Osteocyte (in vitro differentiated cells): ENCODE measurements at places on chromosomes 7 and 10. TPM values are rescaled to one million over a fixed set of nuclear protein-coding genes. Genes with fewer than 3 reads are reported as not detected.

LDB3 gene
- 0.37 and 0.46 TPM in 2 replicates for total RNA-seq

GRCh38 chr10:78706726-78707540, 361.8 kb upstream of the ZMIZ1 start:
- no peaks in the 10 kb centered on the region for H3K36me3 ChIP-seq
- H3K27ac ChIP-seq, result no peak overlapping the region
- H3K4me1 ChIP-seq, result peaks cover 8% of the 10 kb centered on the region
- DNase-seq, result no peak
- no peak overlapping the region for H3K4me3 ChIP-seq
- peaks cover 44% of the 10 kb centered on the region for H3K27me3 ChIP-seq

DNA sequence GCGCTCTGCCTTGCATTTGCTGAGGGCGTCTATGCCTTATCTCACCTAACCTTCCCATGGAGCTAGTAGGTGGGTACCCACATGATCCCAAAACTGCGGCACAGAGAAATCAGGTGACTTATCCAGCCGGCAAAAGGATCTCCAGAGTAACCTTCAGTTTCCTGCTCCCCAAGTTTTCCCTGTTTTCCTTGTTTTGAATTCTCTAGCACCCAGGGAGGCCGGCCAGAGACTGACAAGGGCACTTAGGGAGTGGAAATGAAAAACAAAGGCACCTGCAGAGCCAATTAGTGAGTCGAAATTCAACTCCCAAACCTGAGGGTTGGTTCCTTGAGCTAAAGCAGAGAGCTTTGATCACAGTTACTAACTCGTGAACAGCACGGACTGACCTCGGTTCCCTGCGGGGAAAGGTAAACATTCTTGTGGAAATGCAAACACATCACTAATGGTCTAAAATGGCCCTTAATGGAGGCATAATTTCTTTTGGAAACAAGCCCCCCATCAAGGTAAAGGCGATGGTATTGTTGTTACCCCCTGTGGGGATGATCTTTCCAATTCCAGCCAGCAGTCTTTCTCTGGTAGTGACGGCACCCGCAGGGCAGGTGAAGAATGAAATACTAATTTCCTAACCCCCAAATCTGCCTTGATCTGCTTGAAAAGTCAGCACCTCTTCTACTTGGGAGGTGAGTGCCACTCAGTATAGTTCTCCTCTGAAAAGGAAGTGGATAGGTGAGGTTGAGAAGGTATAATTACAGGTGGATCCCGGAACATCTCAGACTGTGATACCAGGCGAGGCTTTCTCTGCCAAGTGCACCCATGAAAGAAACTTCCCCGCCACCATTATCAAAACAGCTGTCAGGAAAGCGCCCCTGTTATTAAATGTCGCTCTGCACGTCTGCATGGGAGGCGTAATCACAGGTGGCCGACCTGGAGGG, 365.6 kb upstream of the AUTS2 start:
- DNase-seq, result no peak
- H3K27ac ChIP-seq, result no peak overlapping the region
- peaks cover 45% of the 10 kb centered on the region for H3K27me3 ChIP-seq

LLCFC1 gene
- total RNA-seq, result not detected in 2 replicates

GRCh38 chr10:59072038-59072437, 104.4 kb upstream of the PHYHIPL start:
- no peak for DNase-seq
- no peak overlapping the region for H3K27ac ChIP-seq
- H3K36me3 ChIP-seq, result no peaks in the 10 kb centered on the region
- H3K4me3 ChIP-seq, result no peak overlapping the region
- peaks cover 47% of the 10 kb centered on the region for H3K27me3 ChIP-seq
- H3K4me1 ChIP-seq, result no peaks in the 10 kb centered on the region

DNA2 gene
- total RNA-seq, result 6.0 and 8.2 TPM in 2 replicates

DNA sequence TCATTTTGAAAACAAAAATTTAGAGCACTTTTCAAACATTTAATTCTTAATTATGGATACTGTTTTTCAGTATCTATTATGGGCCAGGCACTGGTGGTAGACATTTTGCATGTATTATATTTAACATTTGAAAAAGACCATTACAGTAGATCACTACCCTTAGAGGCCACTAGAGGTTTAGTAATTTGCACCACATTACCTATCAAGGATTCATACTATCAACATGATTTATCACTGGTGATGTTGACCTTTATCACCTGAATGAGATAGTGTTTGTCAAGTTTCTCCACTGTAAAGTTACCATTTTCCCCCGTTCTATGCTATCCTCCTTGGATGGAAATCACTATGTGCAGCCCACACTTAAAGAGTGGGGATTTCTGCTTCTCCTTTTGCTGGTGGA, 4.4 kb upstream of the SNX13 start:
- no peaks in the 10 kb centered on the region for H3K27me3 ChIP-seq
- no peak overlapping the region for H3K4me3 ChIP-seq
- peaks cover 10% of the 10 kb centered on the region for H3K4me1 ChIP-seq

GRCh38 chr7:101952355-101953247, 135.2 kb downstream of the CUX1 start:
- H3K4me1 ChIP-seq, result peaks cover 24% of the 10 kb centered on the region
- H3K4me3 ChIP-seq, result no peak overlapping the region
- peak overlapping the region; percentile 65 for H3K27ac ChIP-seq
- no peak for DNase-seq

- peaks cover 35% of the 10 kb centered on the region for H3K4me1 ChIP-seq
- no peak overlapping the region for H3K27ac ChIP-seq
- H3K36me3 ChIP-seq, result no peaks in the 10 kb centered on the region
- no peak for DNase-seq
Observed at GRCh38 chr10:60978287-60979115, 34.5 kb upstream of the RHOBTB1 start.

DNA sequence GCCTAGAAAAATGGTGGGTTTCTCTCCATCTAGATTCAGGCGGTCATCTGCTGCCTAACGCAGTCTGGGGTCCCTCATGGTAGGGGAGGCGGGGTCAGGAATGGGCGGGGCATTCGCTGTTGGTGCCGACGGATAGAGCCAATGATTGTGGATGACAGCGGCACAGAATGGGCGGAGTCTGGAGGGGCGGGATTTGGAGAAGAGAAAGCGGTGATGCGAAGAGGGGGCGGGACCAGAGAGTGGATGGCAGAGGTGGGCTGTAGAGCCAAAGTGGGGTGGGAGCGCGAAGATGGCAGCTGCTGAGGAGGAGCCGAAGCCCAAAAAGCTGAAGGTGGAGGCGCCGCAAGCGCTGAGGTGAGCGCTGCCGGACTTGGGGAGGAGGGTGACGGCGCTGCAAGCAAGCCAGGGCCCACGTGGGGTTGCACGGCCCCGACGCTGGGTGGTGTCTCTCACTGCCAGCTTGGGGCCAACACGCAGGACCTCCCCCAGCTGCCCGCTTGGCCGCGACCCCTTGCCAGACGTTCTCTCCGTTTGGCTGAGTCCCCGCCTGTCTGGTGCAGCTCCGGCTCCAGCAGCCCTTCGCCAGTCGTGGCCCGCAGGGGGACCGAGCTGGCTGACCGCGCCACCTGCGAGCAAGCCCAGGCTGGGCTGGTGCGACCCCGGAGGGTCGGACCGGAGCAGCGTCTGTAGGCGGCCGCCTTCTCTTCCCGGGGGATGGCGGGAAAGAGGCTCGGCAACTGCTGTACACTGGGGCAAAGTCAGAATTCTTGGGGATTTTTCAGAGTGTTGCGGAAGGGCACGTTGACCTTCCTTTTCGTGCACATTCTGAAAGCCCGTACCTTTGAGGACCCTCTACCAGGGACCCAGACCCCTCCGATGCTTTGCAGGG, at the start of gene ADK:
TSS of gene ADK (plus strand) at position 232 of the 889 bp plus-strand sequence. CDS start at position 290, 58 bp downstream.
- peaks cover 6% of the 10 kb centered on the region for H3K36me3 ChIP-seq
- no peaks in the 10 kb centered on the region for H3K27me3 ChIP-seq
- H3K4me1 ChIP-seq, result peaks cover 24% of the 10 kb centered on the region

TYW1B gene
- total RNA-seq, result 1.6 and 2.3 TPM in 2 replicates

- H3K4me1 ChIP-seq, result no peaks in the 10 kb centered on the region
- H3K27ac ChIP-seq, result no peak overlapping the region
- no peak overlapping the region for H3K4me3 ChIP-seq
- no peaks in the 10 kb centered on the region for H3K27me3 ChIP-seq
- no peak for DNase-seq
Observed at GRCh38 chr10:129755621-129756020, 208.5 kb downstream of the EBF3 start.

GRCh38 chr10:101559596-101560297, 28.3 kb downstream of the POLL start:
- DNase-seq, result peak; percentile 66
- H3K4me1 ChIP-seq, result peaks cover 7% of the 10 kb centered on the region
- peaks cover 8% of the 10 kb centered on the region for H3K36me3 ChIP-seq

MET gene
- 55.4 and 59.4 TPM in 2 replicates for total RNA-seq

- peaks cover 6% of the 10 kb centered on the region for H3K36me3 ChIP-seq
- H3K4me1 ChIP-seq, result no peaks in the 10 kb centered on the region
- H3K27me3 ChIP-seq, result no peaks in the 10 kb centered on the region
- no peak overlapping the region for H3K27ac ChIP-seq
- H3K4me3 ChIP-seq, result no peak overlapping the region
Observed at GRCh38 chr7:66902844-66903180, 18.2 kb upstream of the TMEM248 start.

DNA sequence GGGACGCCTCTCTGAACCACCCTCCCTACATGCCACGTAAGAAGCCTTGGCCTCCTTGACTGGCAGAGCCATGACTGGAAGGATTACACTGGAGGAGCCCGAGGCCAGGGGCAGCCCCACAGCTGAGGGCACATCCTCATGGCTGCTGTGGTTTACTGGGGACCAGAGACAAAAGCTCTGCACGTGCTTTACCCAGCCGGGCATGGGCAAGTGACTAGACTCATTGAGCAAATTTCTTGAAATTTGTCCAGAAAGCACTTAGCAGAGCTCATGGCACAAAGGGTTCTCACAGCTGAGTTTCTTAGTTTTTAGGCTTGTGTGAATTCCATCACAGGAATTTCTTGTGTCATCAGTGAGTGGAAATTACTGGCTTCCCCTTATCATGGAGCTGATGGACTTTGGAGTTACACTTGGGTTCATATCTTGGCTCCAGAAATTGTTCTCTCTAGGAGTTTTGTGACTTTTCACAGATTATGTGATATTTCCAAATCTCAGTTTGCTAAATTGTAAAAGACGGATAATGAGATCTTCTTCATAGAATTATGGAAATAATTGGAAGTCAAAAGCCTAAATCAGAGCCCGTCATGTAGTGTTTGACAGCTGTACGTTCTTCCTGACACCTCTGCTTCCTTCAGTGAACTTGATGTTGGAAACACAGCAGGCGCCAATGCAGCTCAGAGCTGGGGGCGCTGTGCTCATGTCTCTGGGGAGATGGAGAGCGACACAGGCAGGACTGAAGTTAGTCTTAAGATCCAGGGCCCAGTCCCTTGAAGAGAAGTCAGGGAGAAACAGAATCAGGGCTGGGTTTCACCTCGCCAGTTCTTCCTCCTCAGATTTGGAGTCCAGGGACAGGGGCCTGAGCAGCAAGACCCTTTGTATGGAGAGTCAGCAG, 47.7 kb upstream of the MGAM2 start:
- DNase-seq, result no peak
- no peak overlapping the region for H3K27ac ChIP-seq
- H3K36me3 ChIP-seq, result no peaks in the 10 kb centered on the region

ELAPOR2 gene
- 23.6 and 25.7 TPM in 2 replicates for total RNA-seq

CTAGE15 gene
- not detected in 2 replicates for total RNA-seq

NUTM2E gene
- 0.76 and 0.89 TPM in 2 replicates for total RNA-seq

ANKRD2 gene
- not detected in 2 replicates for total RNA-seq

GRCh38 chr7:99839287-99840021, 11.6 kb downstream of the CYP3A43 start:
- H3K4me1 ChIP-seq, result no peaks in the 10 kb centered on the region
- no peaks in the 10 kb centered on the region for H3K36me3 ChIP-seq
- no peak overlapping the region for H3K27ac ChIP-seq
- no peak for DNase-seq
- peaks cover 44% of the 10 kb centered on the region for H3K27me3 ChIP-seq

- DNase-seq, result no peak
- H3K4me3 ChIP-seq, result no peak overlapping the region
- peaks cover 16% of the 10 kb centered on the region for H3K36me3 ChIP-seq
- no peak overlapping the region for H3K27ac ChIP-seq
- peaks cover 11% of the 10 kb centered on the region for H3K4me1 ChIP-seq
Observed at GRCh38 chr7:107232568-107233090, 63.8 kb downstream of the HBP1 start.

GRCh38 chr7:112821345-112821744, 31.2 kb upstream of the TMEM168 start:
- no peak for DNase-seq
- no peak overlapping the region for H3K4me3 ChIP-seq
- no peaks in the 10 kb centered on the region for H3K27me3 ChIP-seq
- no peak overlapping the region for H3K27ac ChIP-seq

- no peaks in the 10 kb centered on the region for H3K27me3 ChIP-seq
- H3K4me3 ChIP-seq, result peak overlapping the region; percentile 7
- peaks cover 5% of the 10 kb centered on the region for H3K36me3 ChIP-seq
- DNase-seq, result no peak
Observed at GRCh38 chr7:35792873-35793489, 7.9 kb upstream of the SEPTIN7 start.

STRA8 gene
- not detected in 2 replicates for total RNA-seq

GRCh38 chr10:95693071-95693667, 558 bp downstream of the TCTN3 start:
- H3K27me3 ChIP-seq, result peaks cover 4% of the 10 kb centered on the region
- H3K4me1 ChIP-seq, result peaks cover 19% of the 10 kb centered on the region
- peak overlapping the region; percentile 92 for H3K27ac ChIP-seq
- peak overlapping the region; percentile 97 for H3K4me3 ChIP-seq
- no peak for DNase-seq

- no peaks in the 10 kb centered on the region for H3K27me3 ChIP-seq
- no peak overlapping the region for H3K27ac ChIP-seq
- DNase-seq, result no peak
- H3K4me1 ChIP-seq, result no peaks in the 10 kb centered on the region
- no peaks in the 10 kb centered on the region for H3K36me3 ChIP-seq
Observed at GRCh38 chr10:12726971-12727831, 274.3 kb downstream of the CCDC3 start.

- H3K27ac ChIP-seq, result peak overlapping the region; percentile 0
- DNase-seq, result no peak
- peaks cover 19% of the 10 kb centered on the region for H3K4me1 ChIP-seq
- no peak overlapping the region for H3K4me3 ChIP-seq
Observed at GRCh38 chr10:49498425-49498824, 40.5 kb downstream of the ERCC6 start.

- peaks cover 22% of the 10 kb centered on the region for H3K4me1 ChIP-seq
- peak overlapping the region; percentile 57 for H3K27ac ChIP-seq
- H3K27me3 ChIP-seq, result no peaks in the 10 kb centered on the region
- H3K4me3 ChIP-seq, result no peak overlapping the region
- DNase-seq, result peak; percentile 90
Observed at GRCh38 chr7:73742753-73743641, 4.4 kb upstream of the ABHD11 start.

DNA sequence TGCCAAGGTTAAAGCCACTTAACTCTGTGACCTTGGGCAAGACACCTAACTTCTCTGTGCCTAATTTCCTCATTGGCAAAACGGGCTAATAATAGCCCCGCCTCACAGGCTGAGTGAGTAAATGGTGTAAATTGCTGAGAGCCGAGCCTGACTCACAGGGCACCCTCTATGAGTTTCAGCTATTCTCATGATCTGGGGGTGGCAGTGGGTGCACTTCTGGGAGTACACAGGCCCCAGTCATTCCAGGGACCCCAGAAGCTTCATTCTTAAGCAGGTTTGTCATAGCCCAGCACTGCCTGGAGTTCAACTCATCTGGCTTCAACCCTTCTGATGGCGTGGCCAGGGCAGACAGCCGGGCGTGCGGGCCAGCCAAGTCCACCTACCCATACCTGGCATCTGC, 137.2 kb downstream of the GRID1 start:
- H3K4me3 ChIP-seq, result no peak overlapping the region
- DNase-seq, result no peak
- no peaks in the 10 kb centered on the region for H3K36me3 ChIP-seq
- no peaks in the 10 kb centered on the region for H3K27me3 ChIP-seq
- H3K4me1 ChIP-seq, result no peaks in the 10 kb centered on the region
- no peak overlapping the region for H3K27ac ChIP-seq

- no peak for DNase-seq
- no peaks in the 10 kb centered on the region for H3K4me1 ChIP-seq
- no peak overlapping the region for H3K4me3 ChIP-seq
- H3K27me3 ChIP-seq, result no peaks in the 10 kb centered on the region
- H3K36me3 ChIP-seq, result no peaks in the 10 kb centered on the region
Observed at GRCh38 chr10:128306966-128307365, 180.7 kb upstream of the MKI67 start.
